Activated CD4-positive, alpha-beta T cell treated with anti-CD3 and anti-CD28 coated beads for 24 hours (primary cell): ENCODE measurements at places on chromosomes 5 and 9.

DNA sequence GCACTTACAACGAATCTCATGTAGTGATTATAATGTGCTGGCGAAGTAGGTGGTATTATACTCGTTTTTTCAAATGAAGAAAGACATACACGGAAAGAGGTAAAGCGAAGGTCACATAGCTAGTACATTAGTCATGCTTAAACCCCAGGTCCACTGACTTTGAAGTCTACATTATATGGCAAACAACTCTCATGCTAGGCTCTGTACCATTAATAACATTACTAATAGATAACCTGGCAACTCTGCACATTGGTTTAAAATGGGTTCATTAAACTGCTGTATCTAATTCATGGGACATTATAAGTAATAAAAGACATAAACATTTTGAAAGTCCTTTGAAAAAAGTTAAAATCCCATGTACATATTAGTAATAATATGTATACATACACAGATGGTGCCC lies 21.2 kb downstream of the FYB1 start:
- no peak for DNase-seq

GRCh38 chr5:117829646-117830045 lies 1158.7 kb downstream of the DTWD2 start:
- DNase-seq = no peak

- no peak for DNase-seq
Measured at GRCh38 chr9:78788101-78788500, 491.2 kb downstream of the PSAT1 start.

DNA sequence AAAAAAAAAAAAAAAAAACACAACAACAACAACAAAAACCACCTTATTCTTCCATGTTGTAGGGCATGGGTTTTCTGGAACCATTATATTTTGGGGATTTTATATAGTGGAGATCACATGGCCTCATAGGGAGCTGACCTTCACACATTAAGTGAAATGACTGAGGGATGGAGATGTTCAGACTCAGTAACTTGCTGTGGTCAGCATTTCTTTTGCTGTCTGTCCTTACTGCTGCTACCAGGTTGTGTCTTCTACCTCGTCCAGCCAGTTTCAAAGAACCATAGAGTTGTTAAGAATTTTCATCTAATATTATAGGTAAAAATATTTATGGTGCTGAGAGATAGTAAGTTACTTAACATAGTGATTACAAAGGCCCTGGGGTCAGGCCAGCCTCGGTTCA lies 107.6 kb downstream of the PDE8B start:
- no peak for DNase-seq

- DNase-seq = no peak
Measured at GRCh38 chr9:18349530-18349929, 124.4 kb upstream of the ADAMTSL1 start.

GRCh38 chr5:72163349-72163983 lies 56.2 kb downstream of the MAP1B start:
- no peak for DNase-seq

DNA sequence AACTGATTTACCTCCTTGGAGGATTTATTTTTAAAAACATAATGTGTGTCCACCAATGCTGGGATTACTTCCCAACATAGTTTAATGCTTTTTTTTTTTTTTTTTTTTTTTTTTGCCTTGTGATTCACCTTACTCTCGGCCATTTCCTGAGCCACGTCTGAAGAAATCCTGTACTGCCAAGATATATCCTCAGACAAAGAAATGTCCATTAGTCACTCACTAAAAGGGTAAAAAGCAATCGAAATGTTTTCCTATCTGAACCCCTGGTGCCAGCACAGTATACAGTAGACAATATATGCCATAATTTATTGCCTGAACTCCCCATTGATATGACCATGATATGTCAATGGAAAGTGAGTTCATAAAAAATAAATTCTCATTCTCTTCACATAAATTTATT lies 344.1 kb downstream of the BNC2 start:
- no peak for DNase-seq

DNA sequence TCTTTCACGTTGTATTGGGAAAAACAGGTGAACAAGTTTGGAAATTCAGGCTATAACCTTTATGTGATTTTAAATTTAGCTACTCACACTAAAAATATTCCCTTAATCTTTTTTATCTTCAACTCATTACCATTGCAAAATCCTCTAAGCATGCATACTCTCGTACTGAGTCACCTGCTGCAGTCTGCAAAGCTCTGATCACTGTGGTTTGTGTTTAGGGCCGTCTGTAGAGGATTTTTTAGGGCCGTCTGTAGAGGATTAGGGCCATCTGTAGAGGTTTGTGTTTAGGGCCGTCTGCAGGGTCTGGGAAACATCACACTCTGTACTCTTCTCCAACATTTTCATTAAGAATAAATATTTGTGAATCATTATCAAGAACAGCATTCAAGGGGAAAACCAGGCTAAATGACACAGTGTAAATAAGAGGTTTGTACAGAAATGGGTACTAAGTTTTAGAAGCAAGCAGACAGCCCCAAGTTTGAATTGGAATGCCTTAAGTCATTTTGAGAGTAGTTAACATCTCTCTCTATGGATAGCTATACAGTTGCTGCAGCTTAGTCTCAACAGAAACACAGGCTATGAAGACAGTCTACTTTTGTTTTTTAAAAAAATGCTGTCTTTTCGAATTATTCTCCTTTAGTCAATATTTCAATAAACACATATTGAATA lies 155.0 kb upstream of the TSLP start:
- DNase-seq = no peak

- no peak for DNase-seq
Measured at GRCh38 chr9:394347-395052, 179.8 kb downstream of the DOCK8 start.

DNA sequence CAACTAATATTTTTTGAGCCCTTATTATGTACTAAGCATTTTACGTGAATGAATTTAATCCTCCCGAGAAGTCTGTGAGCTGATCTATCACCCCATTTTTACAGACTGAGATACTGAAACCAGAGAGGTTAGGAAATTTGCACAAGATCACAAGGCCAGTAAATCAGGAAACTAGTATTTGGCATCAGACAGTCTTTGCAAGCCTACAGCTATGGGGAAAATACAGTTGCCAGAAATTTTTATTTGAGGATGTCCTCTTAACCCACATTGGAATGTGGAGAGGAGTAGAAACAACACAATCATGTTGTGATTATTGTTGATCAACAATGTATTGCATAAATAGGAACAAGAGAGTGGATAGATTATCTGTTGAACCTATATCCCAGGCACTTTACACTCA lies 2.3 kb upstream of the SLC46A2 start:
- no peak for DNase-seq

- no peak for DNase-seq
Measured at GRCh38 chr5:16952968-16953671, 17.0 kb upstream of the MYO10 start.

DNA sequence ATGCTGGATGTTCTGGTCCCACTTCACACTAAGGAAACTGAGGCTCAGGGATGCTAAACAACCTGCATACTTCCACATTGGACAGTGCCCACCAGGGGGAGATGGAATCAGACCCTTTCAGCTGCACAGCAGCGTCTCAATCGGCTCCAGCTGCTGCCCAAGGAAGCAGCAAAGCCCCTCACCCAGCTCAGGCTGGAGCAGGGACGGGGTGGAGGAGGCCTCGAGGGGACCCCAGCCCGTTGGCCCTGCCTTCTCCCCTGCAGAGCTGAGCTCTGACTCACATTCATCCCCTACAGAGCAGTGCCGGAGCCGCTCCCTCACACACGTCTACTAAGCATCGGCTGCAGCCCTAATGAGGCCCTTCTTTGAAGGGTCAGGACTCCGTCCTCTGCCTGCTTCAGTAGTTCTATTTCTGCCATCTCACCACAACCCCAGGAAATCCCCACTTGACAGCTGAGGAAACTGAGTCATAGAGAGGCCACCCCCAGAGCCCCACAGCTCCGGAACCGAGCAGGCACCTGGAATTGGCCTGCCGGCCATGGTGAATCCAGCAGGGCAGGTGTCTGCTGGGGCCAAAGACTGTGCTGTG lies 21.5 kb upstream of the SUSD3 start:
- DNase-seq = no peak
